ENCODE measurements at places on chromosomes 5 and 9.
A peak's percentile ranks its signal among the peaks of the same experiment; 100 is the strongest.

- DNase-seq, result peak; percentile 12
These were observed 70.3 kb downstream of the COL27A1 start for GRCh38 chr9:114225561-114226212.

DNA sequence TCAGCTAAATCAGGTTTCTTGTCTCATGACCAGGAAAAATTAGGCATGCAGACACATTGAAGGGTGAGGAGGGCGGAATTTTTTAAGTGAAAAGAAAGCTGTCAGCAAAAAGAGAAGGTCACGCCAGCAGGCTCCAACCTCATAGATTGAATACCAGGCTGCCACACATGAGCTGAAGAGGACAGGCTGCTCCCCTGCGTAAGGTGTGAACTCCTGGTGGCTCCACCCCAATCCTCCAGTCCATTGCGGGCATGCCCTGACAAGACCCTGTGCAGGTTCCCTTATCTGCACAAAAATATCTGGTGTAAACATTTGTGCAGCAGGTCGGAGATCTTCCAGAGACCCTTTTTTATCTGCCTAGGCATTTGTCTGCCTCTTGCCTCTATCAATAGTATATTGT, 22.9 kb upstream of the TEX10 start:
- no peak for DNase-seq

GRCh38 chr5:15887093-15887492, 292.5 kb downstream of the MARCHF11 start:
- no peak for DNase-seq

DNA sequence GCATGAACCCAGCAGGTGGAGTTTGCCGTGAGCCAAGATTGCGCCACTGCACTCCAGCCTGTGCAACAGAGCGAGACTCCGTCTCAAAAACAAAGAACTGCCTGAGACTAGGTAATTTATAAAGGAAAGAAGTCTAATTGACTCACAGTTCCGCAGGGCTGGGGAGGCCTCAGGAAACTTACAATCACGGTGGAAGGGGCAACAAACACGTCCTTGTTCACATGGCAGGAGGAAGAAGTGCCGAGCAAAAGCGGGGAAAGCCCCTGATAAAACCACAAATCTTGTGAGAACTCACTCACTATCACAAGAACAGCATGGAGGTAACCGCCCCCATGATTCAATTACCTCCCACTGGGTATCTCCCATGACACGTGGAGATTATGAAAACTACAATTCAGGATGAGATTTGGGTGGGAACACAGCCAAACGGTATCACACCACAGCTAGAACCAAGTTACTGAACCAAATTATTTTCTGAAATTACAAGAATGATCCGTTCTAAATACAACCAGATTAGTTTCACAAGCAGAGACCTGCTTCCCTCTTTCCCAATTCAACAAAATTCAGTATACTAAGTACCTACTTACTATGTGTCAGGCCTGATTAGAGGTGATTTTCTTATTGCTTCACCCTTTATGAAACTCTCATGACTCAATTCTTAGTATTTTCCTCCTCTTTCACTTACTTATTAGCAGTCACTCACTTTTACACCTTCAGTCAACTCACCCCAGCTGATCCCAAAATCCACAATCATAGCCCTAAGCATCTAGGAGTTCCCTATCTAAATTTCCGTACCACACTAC, 8.4 kb downstream of the UBTD2 start:
- DNase-seq, result no peak

DNA sequence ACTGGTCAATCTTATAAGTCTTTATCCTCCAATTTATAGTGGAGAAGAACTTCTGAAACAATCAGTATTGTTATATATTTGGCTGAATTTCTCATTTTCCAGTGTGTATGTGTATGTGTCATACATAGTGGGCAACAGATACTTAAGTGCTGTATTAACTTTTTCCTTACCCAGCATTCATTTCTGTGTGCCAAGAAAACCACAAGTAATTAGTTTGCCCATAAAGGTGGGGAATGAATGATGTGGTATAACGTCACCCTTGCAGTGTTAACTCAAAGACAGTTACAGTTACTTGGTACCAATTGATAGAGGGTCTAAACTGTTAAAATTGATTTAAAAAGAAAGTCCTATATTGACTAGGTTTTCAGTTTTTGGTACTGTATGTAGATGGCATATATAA, 2.0 kb downstream of the OGN start:
- no peak for DNase-seq

GRCh38 chr9:90600029-90600428, 42.6 kb downstream of the DIRAS2 start:
- no peak for DNase-seq

- DNase-seq, result no peak
These were observed 20.3 kb downstream of the MFAP3 start for GRCh38 chr5:154059039-154059430.

DNA sequence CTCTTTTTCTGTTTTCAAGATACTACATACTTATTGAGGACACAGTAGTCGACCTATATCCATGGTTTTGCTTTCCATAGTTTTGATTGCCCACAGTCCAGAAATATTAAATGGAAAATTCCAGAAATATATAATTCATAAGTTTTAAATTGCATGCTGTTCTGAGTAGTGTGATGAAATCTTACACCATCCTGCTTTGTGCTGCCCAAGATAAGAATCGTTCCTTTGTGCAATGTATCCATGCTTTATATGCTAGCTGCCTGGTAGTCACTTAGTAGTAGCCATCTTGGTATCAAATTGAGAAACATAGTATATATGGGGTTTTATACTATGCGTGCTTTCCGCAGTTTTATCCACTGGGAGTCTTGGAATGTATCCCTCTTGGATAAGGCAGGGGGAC, 59.0 kb downstream of the CWC27 start:
- DNase-seq, result no peak

DNA sequence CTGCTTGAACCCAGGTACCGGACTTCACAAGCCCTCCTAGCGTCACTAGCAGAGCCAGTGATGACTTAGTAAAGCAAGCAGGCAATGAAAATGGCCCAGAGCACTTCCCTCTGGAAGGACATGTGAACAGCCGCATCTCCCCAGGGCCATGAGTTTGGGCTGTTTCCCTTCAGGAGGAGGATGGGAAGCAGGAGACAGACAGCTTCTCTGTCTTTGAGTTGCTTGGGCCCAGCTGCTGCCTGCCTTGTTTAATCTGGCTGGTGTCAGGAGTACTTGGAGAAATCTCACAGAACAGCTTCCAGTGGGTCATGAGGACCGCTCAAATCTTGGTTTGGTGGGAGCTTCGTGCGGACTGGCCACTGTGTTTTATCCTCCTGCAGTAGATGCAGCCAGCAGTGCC, 25.4 kb upstream of the WWC1 start:
- DNase-seq, result no peak
